Sciatic nerve (tissue), 2 donors: ENCODE measurements at places on chromosomes 3 and 15.
A peak's percentile ranks its signal among the peaks of the same experiment; 100 is the strongest.

DNA sequence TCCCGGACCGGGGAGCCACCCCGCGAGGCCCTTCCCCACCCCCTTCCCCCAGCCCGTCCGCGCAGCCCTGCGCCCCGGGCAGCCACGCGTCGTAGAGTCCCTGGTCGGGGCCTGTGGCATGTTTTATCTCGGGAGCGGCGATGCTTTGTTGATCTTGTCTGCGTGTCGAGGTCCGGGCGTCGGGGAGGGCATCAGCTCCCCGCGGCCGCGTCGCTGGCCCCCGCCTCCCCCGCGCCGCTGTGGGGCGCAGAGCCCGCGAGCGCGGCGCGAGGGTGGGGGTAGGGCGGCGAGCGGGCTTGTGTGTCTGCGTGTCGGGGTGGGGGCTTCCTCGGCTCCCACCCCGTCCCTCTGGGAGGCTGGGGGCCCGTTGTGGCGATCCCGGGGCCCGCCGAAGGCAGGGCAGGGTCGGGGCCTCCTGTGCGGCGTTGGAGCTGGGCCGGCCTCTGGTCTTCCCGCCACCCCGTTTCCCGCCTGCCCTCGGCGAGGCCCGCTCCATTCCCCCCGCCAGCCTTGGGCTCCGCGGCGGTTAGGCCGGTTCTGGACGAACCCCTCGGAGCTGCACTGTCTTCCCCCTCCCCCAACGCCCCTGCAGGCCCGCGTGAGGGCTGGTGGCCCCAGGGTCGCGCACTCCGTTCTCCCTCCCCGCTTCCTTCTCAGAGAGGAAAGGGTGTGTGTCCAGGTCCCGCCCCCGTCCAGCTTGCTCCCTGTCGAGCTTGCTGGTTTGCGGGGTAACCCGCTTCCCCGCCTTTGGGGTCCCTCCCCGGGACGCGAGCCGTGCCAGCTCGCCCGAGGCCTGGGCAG lies 695 bp downstream of the GMPS start:
- DNase-seq: peak; percentile 75

DNA sequence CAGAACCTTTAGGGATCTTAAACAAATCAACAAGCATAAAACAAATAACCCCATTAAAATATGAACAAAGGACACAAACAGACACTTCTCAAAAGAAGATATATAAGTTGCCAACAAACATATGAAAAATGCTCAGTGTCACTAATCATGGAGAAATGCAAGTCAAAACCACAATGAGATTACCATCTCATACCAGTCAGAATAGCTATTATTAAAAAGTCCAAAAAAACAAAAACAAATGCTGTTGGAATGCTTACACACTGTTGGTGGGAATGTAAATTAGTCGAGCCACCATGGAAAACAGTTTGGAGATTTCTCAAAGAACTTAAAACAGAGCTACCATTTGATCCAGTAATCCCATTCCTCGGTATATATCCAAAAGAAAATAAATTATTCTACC lies 423.6 kb downstream of the OTOL1 start:
- no peak for DNase-seq

DNA sequence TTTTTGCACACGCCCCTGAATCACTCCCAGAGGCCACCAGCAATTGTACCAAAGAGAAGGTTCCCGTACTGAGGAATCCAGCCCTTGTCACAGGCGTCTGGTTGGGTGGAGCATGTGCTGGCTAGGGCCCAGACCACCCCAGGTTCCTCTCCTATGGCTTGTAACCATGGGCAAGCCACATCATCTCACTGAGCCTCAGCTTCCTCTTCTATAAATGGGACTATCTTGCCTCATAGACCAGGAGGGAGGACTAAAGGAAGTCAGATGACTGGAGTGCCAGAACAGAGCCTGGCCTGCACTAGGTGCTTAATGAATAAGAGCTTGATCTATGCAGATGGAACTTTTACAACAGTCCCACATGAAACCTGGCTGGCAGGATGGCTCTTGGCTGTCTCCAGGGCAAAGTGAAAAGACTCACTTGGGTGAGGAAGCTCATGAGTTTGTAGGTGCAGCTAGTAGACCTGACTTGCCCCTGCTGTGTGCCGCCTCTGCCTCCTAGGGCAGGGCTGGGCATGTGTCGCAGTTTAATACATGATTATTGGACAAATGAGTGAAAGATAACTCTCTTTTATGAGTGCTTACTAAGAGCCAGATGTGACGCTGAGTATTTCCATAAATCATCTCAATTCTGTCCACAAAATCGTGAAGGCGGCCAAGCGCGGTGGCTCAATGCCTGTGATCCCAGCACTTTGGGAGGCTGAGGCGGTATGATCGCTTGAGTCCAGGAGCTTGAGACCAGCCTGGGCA lies 29.3 kb downstream of the CTSH start:
- DNase-seq: peak; percentile 71

DNA sequence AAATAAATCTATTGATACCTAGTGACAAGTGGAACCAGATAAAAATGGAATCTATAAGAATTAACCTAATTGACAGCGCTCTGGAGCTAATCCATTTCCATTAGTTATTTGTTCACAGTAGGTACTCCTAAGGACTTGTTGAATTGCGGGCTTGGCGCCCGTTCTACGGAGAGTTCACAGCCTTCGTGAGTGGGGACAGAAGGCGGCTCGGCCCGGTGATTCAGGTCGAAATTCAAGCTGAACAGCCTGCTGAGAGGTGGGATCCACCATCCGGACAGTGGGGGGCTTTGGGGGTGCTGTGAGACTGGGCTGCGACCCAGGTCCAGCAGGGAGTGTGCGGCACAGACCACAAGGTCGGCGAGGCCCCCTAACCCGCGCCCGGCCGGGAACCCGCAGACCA lies 779 bp upstream of the CTNNB1 start:
- DNase-seq: peak; percentile 70

DNA sequence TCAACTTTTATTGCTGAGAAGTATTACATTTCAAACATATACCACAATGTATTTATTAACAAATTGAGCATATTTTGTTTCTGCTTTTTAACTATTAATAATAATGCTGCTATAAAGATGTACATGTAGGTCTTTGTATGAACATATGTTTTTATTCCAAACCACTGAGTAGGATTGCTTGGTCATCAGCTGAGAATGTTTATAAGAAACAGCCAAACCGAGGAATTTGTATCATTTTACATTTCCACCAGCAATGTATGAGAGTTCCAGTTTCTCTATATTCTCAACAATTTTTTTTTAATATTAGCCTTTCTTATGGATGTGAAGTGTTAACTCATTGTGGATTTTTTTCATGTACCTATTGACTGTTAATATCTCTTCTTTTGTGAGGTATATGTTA lies 119.5 kb upstream of the MDFIC2 start:
- no peak for DNase-seq

GRCh38 chr3:160474416-160474838 lies 24.8 kb upstream of the TRIM59 start:
- no peak for DNase-seq

DNA sequence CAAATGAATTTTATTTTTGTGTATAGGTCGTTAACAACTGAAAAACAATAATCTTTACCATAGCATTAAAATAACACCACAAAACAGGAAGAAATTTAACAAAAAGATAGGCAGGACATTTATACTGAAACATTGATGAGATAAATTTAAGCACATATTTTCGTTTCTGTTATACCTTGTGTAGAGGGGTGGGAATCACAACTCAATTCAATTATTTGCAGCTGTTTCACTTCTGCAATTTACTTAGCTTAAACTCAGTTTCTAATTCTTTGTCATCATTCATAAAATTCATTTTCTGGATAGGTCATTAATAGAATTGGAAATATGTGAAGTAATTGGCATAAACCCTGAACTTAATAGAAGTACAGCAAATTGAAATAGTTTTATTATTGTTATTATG lies 42.3 kb downstream of the TP63 start:
- no peak for DNase-seq

- no peak for DNase-seq
Measured at GRCh38 chr3:100370756-100371155, 30.1 kb downstream of the TOMM70 start.

GRCh38 chr3:124256156-124256555 lies 264.2 kb upstream of the ROPN1 start:
- no peak for DNase-seq

DNA sequence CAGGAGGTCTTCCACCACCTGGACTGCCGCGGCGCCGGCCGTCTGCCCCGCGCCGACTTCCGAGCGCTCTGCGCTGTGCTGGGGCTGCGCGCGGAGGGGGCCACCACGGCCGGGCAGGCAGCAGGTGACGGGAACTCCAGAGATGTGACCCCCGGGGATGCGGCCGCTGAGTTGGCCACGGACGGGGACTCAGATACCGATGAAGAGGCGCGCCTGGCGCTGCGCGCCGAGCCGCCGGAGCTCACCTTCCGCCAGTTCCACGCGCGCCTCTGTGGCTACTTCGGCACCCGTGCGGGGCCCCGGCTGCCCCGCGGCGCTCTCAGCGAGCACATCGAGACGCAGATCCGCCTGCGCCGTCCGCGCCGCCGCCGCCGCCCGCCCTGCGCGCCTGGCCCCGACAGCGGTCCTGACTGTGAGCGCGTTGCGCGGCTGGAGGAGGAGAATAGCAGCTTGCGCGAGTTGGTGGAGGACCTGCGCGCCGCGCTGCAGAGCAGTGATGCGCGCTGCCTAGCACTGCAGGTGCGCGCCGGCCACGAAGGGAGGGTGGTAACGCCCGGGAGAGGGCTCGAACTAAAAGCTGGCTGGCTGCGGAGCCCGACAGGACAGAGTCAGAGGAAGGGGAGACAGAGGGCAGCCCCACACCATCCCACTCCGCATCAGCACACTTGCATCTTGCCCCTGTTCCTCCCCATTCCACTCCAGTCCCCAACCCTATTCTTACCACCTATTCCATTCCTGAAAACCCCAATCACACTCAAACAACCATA lies 885 bp downstream of the EFCC1 start:
- no peak for DNase-seq

DNA sequence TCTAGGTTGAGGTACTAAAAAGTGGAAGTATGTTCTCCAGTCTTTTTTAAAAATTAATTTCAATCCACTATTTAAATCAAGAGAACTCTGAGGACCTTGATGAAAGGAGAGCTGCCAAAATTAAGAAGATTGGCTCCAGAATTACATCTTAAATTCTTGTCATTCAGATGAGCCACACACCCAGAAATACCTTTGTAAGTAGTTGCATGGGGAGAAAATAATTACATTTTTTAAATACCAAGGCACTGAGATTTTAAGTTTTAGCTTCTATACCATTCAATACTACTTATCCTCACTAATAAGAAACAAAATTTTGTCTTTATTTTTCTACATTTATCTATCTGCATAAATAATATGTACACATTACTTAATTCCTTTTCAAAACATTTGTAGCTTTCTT lies 1132.8 kb downstream of the OTOL1 start:
- DNase-seq: no peak
